Stimulated activated CD4-positive, alpha-beta T cell treated with anti-CD3 and anti-CD28 coated beads, Interleukin-4, amount 100 ng/mL, for 1 hour (primary cell): ENCODE measurements at places on chromosomes 11 and 22.

GRCh38 chr11:121291896-121292494, 576 bp upstream of the SC5D start:
- no peak for DNase-seq

GRCh38 chr22:28953976-28954880, 70.9 kb downstream of the ZNRF3 start:
- no peak for DNase-seq

- DNase-seq = no peak
Observed at GRCh38 chr11:1083621-1084551, 9.2 kb downstream of the MUC2 start.

GRCh38 chr22:47286590-47286989, 524.1 kb downstream of the TBC1D22A start:
- DNase-seq = no peak

DNA sequence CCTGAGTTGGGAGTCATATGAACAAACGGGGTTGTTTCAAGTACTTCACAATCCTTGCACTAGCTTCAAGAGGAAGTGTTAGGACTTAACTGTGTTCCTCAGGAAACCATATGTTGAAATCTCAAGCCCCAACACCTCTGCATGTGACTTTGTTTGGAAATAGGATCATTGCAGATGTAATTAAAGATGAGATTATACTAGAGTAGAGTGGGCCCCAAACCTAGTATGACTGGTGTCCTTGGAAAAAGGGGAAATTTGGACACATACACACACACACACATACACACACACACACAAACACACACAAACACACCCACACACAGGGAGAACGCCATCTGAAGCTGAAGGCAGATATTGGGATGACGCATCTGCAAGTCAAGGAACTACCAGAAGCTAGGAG, 6.4 kb upstream of the CEP295 start:
- no peak for DNase-seq

- DNase-seq = no peak
Observed at GRCh38 chr11:93972790-93973189, 48.4 kb upstream of the HEPHL1 start.

- no peak for DNase-seq
Observed at GRCh38 chr11:122123263-122123929, 7.4 kb upstream of the BLID start.

DNA sequence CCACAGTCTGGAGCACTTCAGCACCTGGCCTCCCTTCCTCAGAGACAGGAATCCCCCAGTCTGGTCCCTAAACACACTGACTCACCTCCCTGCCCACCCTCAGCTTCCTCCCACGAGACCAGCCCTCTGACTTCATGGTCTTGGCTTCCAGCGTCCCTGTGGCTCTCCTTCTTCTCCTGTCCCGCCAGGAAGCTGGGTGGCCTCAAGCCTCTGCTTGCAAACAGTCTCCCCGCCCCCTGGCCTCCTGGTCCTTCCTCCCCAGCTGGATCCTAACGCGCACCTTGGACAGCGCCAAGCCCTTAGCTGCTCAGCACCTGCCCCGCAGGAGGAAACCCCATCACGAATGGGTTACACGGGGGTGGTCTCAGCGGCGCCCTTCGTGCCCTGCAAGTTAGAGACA, 4.5 kb downstream of the NCF4 start:
- DNase-seq = no peak

DNA sequence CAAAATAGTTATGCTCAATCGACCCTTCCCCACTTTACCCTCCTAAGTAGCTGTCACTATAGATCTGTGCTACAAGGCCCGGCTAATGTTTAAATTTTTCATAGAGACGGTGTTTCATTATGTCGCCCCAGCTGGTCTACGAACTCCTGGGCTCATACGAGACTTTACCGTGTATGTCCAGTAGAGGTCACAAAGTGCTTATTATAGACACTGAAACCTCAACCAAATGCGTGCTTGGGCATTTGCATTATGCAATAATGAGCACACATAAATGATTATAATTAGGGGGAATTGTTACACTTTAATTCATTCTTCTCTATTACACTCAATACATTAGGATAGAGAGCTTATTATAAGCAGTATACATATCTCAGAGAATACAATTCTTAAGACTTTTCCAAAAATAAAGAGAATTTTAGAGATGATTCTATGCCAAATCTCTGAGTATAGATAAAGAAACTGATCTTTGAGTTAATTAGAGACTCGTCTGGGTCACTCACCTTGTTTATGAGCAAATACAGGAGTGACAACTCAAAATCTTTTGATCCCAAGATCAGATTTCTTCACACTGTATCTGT, 12.5 kb upstream of the MRPL16 start:
- DNase-seq = no peak

GRCh38 chr11:65418431-65418680, 4.2 kb upstream of the NEAT1 start:
- DNase-seq = no peak

DNA sequence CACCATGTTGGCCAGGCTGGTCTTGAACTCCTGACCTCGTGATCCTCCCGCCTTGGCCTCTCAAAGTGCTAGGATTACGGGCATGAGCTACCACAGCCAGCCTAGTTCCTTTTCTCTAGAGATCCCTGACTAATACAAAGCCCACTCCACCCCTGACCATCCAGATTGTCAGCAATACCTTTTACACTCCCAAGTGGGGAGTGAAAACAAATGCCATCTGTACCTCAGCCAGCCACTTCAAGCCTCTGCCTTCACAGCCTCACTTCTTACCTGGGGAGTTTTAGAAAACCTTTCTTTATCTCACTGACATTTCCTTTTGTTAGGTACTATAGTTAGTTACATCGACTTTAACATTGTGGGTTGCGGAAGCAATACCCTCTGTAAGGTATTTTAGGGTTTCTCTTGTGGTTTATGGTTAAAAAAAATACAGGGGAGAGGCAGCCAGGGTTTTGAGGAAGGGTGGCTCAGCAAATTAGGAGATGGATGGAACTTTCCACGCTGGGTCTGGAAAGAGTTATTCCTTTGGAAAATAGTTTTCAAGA, 8.9 kb downstream of the TOM1 start:
- DNase-seq = no peak

DNA sequence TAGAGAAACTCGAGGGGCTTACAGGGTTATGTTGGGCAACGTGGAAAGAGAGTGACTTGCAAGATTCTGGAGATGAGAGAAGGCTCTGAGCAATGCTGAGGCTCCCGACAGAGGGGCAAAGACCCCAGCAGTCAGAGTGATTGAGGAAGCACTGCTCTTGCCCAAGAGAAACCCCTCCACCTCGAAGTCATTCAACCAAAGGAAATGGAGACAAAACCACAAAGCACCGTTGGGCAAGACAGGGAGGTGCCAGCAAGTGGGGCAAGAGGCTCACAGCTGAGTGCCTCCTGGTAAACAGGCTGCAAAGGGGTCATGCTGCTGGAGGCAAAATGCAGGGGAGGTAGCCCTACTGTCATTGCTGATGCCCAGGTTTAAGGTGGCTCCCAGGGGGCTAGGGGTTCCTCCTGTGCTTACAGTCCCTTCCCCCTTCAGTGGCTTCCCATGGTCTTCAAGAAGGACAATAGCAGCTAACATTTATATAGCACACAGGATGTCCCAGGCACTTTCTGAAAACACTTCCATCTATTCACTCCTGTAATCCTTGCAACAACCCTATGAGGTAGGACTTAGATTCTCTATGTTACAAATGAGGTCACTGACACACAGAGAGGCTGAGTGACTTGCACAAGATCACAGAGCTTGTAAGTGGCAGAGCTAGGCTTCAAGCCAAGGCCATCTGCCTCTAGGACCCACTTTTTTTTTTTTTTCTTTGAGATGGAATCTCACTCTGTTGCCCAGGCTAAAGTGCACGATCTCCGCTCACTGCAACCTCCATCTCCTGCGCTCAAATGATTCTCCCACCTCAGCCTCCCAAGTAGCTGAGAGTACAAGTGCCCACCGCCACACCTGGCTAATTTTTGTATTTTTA, 18.1 kb upstream of the MYH9 start:
- no peak for DNase-seq

GRCh38 chr22:43925433-43926348, 2.1 kb downstream of the PNPLA3 start:
- no peak for DNase-seq

DNA sequence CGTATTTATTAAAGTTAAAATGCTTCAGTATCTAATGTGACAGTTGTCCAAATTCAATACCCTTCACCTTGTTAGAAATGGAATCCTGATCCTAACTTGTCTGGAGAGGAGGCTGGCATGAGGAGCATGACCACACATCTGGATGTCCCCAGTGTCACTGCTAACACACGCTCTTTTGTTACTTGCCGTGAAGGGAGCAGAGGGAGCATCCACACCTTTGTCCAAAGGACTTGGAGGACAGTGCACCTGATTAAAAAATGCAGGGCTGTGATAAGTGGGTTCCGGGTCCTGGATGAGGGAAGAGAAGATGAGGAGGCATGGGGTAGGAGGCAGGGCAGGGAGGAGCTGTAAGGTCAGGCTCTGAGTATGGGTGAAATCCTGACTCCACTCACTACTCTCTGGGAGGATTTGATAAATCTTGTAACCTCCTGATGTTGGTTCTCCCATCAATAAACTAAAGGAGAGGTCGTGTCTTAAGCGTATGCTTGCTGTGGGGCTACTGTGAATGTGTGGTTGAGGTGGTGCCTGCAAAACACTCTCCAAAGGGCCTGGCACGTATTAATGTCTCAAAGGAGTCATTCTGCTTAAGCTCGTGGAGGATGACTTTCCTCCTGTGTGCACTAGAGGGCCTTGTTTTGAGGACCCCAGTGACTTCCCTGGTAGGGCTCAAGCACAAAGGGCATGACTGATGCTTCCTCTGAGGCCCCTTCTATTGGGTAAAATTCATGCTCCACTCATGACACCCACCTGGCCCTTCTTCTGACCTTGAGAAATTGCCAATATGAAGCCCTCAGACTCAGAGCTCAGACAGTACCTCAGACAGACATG, 16.8 kb upstream of the IGLL5 start:
- DNase-seq = no peak

- DNase-seq = no peak
Observed at GRCh38 chr11:94308024-94308423, 3.6 kb downstream of the IZUMO1R start.

DNA sequence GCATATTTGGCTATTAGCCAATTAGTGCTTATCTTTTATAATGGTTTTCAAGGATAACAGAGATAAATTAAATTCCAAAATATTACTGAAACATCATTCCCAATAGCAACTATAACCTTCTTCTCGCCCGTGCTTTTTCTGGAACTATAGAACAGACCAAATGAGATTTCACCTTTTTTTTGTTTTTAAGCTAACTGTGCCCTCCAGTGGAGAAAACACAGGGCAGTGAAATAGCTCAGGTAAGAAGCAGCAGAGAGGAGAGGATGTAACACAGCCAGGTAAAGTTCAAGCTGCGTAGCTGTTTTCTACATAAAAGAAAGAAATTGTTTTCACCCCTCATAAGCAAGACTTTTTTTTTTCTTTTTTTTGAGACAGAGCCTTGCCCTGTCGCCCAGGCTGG, 28.2 kb downstream of the HSD17B12 start:
- DNase-seq = no peak

- DNase-seq = peak; percentile 86
Observed at GRCh38 chr11:57667117-57667735, 688 bp upstream of the ZDHHC5 start.

DNA sequence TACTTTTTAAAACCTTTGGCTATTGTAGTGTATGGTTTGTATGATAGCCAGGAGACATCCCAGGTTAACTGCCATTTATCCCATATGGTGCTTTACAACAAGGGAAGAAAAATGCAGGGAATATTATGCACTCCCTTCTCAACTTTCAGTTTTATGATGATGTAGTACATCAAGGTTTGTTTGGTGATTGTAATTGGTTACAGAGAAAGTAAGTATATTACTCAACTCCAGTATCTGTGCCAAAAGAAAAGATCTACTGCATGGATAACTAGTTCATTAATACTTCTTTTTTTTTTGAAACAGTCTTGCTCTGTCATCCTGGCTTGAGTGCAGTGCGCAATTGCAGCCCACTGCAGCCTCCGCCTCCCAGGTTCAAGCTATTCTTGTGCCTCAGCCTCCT, 65.3 kb downstream of the BCL2L13 start:
- no peak for DNase-seq

GRCh38 chr11:45638051-45638450, 27.4 kb downstream of the CHST1 start:
- DNase-seq = no peak

DNA sequence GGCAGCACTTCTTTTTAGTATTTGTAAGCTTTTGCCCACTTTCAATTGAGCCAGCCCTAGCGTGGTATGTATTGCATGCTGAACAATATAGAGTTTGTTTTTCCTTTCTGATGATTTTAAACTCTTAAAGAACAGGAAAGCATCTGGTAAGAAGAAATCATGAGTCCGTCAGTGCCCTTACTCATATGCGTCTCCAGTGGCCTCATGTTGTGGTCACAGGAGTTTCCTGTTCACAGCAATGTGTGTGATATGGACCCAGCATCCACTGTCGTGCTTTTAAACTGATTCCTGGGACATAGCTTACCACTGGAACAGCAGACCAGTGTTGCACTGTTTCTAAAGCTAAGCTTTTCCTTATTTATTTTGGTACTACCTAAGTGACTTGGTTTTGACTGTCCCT, 40.1 kb downstream of the BID start:
- DNase-seq = no peak

DNA sequence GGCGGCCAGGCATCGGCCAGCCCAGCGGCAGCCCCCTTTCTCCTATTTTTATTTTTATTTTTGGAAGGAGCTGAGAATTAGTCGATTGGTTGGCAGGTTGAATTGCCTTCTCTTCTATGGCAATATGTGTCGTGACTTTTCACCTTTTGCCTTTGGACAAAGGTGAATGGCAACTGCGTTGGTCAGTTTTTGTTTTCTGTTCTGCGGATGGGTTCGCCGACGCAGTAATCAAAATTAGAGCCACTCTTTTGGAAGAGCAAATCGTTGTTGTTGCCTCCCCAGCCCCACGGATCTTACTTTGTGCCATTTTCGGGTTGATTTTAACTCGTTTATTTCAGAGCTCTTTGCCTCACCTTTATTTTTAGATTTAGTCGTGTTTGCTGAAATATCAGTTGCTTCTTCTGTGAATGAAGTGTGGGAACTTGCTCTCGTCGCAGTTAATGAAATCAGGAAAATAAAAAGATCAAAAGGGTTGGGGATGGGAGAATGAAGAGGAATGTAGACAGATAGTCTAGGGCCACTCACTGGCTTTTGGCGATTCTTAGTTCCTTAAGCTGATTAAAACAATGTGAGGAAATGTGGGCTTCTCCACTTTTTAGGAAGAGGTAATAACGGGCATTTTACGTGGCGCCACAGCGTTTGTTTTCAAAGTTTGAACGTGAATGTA, 1.6 kb downstream of the CECR2 start:
- DNase-seq = no peak

- DNase-seq = no peak
Observed at GRCh38 chr11:21897752-21898151, 295.1 kb upstream of the ANO5 start.

- DNase-seq = no peak
Observed at GRCh38 chr11:74318241-74318932, 6.9 kb upstream of the P4HA3 start.
